GM20000 (cell line): ENCODE measurements at places on chromosomes 7 and 10.

DNA sequence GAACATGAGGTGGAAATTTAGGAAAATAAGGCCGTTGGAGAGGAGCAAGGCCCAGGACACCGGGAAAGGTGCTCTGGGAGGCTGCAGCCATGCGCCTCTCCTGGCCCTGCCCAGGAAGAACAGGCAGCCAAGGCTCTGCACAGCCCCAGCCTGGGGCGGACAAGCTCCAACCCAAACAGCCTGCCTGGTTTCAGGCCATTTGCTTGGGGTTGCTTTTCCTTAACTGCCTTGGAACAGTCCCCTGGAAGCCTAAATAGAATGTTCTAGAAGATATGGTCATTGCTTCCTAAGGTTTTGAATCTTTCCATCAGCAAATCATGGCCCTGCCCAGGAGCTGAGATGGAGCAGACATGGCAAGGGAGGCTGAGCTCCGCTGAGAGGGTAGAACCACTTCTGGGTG, 11.0 kb downstream of the VSTM4 start:
- no peak for DNase-seq

- DNase-seq: no peak
Measured at GRCh38 chr7:141208539-141208938, 134.7 kb downstream of the TMEM178B start.

GRCh38 chr7:21675255-21675654, 132.4 kb downstream of the DNAH11 start:
- DNase-seq: no peak

GRCh38 chr10:95411635-95412034, 120.8 kb upstream of the PDLIM1 start:
- DNase-seq: no peak
